Spleen (tissue), 13 donors: ENCODE measurements at places on chromosomes 2 and 18.
A peak's percentile ranks its signal among the peaks of the same experiment; 100 is the strongest.

- no peaks in the 10 kb centered on the region for H3K4me1 ChIP-seq
- DNase-seq: no peak
- no peaks in the 10 kb centered on the region for H3K27me3 ChIP-seq
- no peak overlapping the region for H3K27ac ChIP-seq
Observed at GRCh38 chr2:197675711-197676188, 363 bp upstream of the RFTN2 start.

DNA sequence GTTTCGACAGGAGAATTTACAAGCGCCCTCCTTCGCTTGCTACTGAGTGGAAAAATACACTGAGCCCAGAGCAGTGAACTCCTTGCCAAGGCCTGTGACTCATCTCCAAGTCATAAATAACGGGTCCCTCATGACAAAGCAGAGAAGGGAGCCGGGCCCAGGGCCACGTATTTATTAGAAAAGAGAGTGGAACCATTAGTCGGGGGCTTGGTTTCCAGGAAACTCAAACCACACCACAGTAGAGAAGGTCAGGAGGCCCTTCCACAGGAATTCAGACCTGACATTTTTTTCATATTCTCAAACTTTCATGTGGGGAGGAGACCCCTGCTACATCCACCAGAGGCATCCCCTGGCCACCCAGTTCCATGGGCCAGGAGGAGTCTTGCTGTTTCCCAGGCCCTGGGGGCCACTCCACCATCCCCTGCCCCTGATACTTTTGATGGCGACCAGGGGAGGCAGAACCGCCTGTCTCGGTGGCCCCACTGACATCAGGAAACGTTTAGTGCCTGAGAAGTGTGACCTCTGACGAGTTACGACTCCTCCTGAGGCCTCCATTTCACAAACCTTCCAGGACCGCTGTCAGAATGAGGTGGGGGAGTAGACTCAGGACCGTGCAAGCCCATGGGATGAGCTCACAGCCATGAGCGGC is 289.7 kb downstream of the DYSF start:
- H3K36me3 ChIP-seq: no peaks in the 10 kb centered on the region
- no peak overlapping the region for H3K4me3 ChIP-seq
- no peak for DNase-seq
- H3K27ac ChIP-seq: no peak overlapping the region

DNA sequence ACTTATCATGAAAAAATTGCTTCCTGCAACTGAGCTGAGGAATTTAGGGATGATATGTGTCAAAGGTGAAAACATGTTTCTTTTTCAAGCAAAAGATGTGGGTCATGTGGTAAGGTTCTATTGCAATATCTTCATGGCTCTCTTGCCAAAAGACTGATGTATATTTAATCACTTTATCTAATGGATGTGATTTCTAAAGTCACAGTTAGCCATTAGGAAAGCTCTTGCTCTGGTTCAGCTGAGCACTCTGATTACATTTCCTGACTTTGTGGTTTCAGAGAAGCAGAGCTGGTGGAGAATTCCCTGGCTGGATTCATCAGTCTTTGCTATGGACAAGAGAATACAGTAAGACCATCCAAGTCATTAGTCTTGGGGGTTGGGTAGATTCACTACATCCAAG is 24.4 kb downstream of the SCN9A start:
- DNase-seq: no peak
- H3K36me3 ChIP-seq: no peaks in the 10 kb centered on the region
- no peaks in the 10 kb centered on the region for H3K4me1 ChIP-seq
- no peak overlapping the region for H3K27ac ChIP-seq

DNA sequence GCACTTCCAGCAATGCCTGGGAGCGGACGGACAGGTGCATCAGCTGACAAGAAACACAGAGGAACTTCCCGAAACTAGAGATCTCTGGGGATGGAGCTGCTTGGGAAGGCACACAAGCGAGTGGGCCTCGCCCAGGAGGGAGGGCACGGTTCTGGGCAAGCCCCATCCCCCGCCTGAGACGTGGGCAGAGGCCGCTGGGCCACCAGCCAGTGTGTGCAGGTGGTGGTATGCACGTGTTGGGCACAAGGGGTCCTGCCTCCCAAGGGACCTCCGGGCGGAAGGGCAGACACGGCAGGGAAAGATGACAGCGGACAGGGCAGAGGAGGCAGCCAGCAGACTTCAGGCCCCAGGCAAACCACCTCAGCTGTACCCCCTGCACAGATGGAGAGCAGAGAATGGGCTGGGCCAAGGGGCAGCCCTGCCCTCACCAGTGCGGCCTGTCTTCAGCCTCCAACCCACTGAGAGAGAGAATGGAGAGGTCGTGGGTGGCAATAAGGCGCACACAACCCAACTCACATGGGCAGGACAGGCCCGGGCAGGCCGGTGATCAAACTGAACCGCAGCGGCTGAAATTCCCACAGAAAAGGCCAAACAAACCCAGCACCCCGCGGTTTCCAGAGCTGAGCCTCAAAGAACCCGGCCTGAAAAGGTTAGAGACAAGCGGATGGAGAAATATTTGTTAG is 51.2 kb downstream of the HDAC4 start:
- H3K4me1 ChIP-seq: no peaks in the 10 kb centered on the region
- no peak overlapping the region for H3K4me3 ChIP-seq
- no peak overlapping the region for H3K27ac ChIP-seq
- peaks cover 23% of the 10 kb centered on the region for H3K36me3 ChIP-seq
- DNase-seq: no peak

- H3K4me1 ChIP-seq: peaks cover 7% of the 10 kb centered on the region
- no peak overlapping the region for H3K4me3 ChIP-seq
- no peak overlapping the region for H3K27ac ChIP-seq
- H3K27me3 ChIP-seq: no peaks in the 10 kb centered on the region
- H3K36me3 ChIP-seq: no peaks in the 10 kb centered on the region
Observed at GRCh38 chr2:207674826-207675225, 36.6 kb upstream of the CCNYL1 start.

GRCh38 chr2:226652983-226653765 is 146.4 kb downstream of the IRS1 start:
- no peak for DNase-seq
- no peaks in the 10 kb centered on the region for H3K36me3 ChIP-seq
- no peak overlapping the region for H3K4me3 ChIP-seq
- peaks cover 21% of the 10 kb centered on the region for H3K4me1 ChIP-seq
- H3K27ac ChIP-seq: no peak overlapping the region
- H3K27me3 ChIP-seq: peaks cover 56% of the 10 kb centered on the region

DNA sequence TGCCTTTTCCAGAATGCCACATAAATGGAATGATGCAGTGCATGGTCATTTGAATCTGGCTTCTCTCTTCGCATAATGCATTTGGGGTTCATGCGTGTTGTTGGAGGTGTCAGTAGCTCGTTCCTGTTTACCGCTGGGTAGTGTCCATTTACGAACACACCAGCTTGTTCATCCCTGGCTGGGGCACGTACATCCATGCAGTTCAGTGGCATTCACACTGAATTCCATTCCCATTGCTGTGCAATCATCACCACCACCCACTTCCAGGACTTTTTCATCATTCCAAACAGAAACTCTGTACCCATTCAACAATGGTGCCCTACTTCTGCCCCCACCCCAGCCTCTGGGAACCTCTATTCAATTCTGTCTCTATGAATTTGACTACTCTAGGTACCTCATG is 14.7 kb upstream of the CIDEA start:
- no peak overlapping the region for H3K4me3 ChIP-seq
- no peaks in the 10 kb centered on the region for H3K36me3 ChIP-seq
- H3K27ac ChIP-seq: no peak overlapping the region
- H3K27me3 ChIP-seq: no peaks in the 10 kb centered on the region
- peaks cover 8% of the 10 kb centered on the region for H3K4me1 ChIP-seq
- no peak for DNase-seq

- no peak overlapping the region for H3K27ac ChIP-seq
- H3K4me3 ChIP-seq: no peak overlapping the region
- H3K4me1 ChIP-seq: peaks cover 13% of the 10 kb centered on the region
- no peaks in the 10 kb centered on the region for H3K36me3 ChIP-seq
Observed at GRCh38 chr2:178075006-178075326, 2.4 kb upstream of the PDE11A start.

DNA sequence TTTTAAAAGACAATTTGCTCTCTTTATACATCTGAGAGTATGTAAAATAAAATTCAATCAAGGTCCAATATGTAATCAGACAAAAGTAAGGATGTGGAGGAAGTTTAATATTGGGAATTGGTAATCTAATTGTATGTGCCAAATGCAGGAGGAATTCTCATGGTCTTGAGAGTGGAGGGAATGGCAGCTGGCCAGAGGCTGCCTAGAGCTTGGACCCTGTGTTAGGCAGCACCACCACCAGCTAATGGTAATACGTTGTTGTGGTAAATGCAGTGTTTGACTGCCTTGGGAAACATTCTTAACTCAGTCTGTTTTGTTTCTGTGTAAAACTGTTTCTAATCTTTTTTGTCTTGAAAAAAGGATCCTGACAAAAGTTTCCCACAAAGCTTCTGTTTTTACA is 30.0 kb downstream of the GALNT1 start:
- H3K27me3 ChIP-seq: no peaks in the 10 kb centered on the region
- H3K27ac ChIP-seq: no peak overlapping the region
- no peaks in the 10 kb centered on the region for H3K36me3 ChIP-seq
- H3K4me3 ChIP-seq: no peak overlapping the region
- peaks cover 7% of the 10 kb centered on the region for H3K4me1 ChIP-seq

- DNase-seq: no peak
- no peaks in the 10 kb centered on the region for H3K4me1 ChIP-seq
- H3K36me3 ChIP-seq: no peaks in the 10 kb centered on the region
- H3K27me3 ChIP-seq: no peaks in the 10 kb centered on the region
- no peak overlapping the region for H3K27ac ChIP-seq
Observed at GRCh38 chr18:25976554-25976953, 113.9 kb downstream of the SS18 start.

DNA sequence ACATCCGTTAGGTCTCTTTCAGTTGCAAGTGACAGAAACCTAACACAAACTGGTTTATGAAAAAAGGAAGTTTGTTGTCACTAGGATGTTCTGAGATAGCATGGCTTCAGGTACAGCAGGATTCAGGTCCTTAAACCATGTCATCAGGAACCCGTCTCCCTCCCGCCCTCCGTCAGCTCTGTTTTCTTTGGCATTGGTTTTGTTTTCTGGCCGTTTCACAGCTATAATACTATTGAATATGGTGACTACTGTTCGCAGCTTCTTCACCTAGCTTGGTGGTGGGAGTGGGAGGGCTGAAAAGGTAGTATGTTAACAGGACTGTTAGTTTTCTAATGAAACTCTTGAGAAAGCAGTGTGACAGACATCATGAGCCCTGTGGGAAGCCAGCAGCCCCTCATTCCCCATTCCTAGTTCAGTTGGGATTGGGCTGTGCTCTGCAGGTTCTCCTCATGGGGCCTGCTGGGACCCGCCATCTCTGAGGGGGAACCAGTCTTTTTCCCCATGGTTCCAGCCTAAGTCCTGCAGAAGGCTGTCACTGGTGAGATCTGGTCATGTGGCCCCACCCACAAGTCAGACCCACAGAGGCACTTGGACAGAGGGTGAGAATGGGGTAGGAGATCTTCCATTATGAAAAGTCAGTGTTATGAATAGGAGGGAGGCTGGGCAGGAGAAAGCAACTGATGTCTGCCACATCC is 12.1 kb downstream of the PTMA start:
- H3K4me1 ChIP-seq: peaks cover 3% of the 10 kb centered on the region
- H3K4me3 ChIP-seq: no peak overlapping the region
- H3K27ac ChIP-seq: no peak overlapping the region
- DNase-seq: no peak
- no peaks in the 10 kb centered on the region for H3K27me3 ChIP-seq
- no peaks in the 10 kb centered on the region for H3K36me3 ChIP-seq

DNA sequence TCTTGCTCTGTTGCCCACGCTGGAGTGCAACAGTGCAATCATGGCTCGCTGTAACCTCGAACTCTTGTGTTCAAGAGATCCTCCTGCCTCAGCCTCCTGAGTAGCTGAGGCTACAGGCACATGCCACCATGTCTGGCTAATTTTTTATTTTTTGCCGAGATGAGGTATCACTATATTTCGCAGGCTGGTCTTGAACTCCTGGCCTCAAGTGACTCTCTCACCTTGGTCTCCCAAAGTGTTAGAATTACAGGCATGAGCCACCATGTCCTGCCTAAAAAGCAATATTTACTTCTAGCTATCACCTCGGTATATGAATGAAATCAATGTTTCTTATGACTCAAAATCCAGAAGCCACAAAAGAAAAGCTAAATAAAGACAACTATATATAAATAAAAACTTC is 2.2 kb downstream of the BUB1 start:
- peaks cover 41% of the 10 kb centered on the region for H3K4me1 ChIP-seq
- no peaks in the 10 kb centered on the region for H3K27me3 ChIP-seq
- peak overlapping the region; percentile 67 for H3K27ac ChIP-seq
- DNase-seq: no peak

GRCh38 chr18:799943-800342 is 12.1 kb downstream of the YES1 start:
- H3K27ac ChIP-seq: no peak overlapping the region
- no peak for DNase-seq
- H3K27me3 ChIP-seq: no peaks in the 10 kb centered on the region
- peaks cover 31% of the 10 kb centered on the region for H3K4me1 ChIP-seq

GRCh38 chr2:46964835-46965560 is 49.4 kb upstream of the MCFD2 start:
- no peak overlapping the region for H3K4me3 ChIP-seq
- H3K27ac ChIP-seq: no peak overlapping the region
- peaks cover 50% of the 10 kb centered on the region for H3K36me3 ChIP-seq
- no peaks in the 10 kb centered on the region for H3K27me3 ChIP-seq
- no peak for DNase-seq

- no peak for DNase-seq
- H3K4me1 ChIP-seq: no peaks in the 10 kb centered on the region
- H3K4me3 ChIP-seq: no peak overlapping the region
- H3K27me3 ChIP-seq: peaks cover 15% of the 10 kb centered on the region
Observed at GRCh38 chr2:219335373-219335786, 2.8 kb upstream of the RESP18 start.

DNA sequence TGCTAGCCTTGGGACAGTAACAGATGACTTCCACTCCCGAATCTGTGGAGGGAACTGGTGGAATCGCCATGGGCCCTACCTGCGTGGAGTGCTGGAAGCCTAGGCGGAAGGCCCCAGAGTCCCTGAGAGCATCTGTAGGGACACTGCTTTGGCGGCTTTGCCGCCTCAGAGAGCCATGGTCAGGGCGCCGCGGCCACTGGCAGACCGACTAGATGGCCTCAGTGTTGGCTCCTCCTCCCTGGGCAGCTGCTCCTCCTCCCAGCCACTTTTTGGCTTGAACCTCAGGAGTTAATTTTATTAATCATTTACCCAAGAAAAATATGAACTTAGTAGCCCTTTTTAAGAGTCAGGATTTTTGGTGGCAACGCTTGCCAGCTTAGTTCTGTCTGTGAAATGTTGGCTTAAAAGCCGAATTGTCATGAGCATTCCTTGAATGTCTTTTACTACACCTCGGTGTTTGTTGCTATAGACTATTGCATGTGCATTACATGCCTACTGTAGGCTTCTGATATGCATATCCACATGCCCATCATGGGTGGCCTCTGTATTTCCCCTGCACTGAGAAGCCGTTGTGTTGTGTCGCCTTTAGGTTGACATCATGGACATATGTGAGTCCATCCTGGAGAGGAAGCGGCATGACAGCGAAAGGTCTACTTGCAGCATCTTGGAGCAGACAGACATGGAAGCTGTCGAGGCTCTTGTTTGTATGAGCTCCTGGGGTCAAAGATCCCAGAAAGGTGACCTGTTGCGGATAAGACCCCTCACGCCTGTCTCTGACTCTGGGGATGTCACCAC is 2.4 kb downstream of the KLF11 start:
- no peak overlapping the region for H3K27ac ChIP-seq
- H3K4me3 ChIP-seq: no peak overlapping the region
- H3K36me3 ChIP-seq: peaks cover 47% of the 10 kb centered on the region
- DNase-seq: peak; percentile 80
